ENCODE measurements at places on chromosomes 6 and 20.

DNA sequence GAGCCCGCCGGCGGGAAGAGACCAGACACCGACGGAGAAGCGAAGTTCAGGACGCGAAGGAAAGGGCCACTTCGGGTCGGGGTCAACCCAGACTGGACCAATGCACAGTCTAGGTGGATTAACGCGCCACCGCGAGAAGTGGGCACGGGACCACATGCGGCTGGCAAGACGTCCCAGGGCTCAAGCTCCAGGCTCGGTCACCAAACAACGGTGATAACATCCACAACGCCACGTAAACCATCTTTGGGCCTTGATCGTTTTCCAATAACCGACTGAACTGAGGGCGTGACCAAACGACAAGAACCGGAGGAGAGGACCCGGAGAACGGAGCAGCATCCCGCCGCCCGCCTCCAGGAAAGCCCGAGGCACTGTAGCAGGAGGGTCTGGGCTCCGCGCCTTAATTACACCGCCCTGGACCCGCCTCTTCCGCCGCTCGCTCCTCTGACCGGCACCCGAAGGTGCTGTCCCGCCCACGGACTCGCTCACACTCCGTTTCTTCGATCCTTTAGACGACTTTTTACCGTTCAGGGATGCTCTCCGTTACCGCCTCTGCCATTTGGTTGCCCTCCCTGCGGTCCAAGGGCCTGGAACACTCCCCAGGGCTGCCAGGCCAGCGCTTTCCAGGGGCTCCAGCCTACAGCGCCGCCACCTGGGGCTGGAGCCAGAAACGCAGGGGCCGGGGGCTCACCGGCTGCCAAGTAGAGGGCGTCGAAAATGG is 44.1 kb downstream of the DPPA5 start:
- no peak for DNase-seq

GRCh38 chr6:125356884-125357283 is 55.1 kb upstream of the HDDC2 start:
- DNase-seq: no peak

GRCh38 chr20:46568570-46569129 is 18.2 kb upstream of the OCSTAMP start:
- peak; percentile 61 for DNase-seq

DNA sequence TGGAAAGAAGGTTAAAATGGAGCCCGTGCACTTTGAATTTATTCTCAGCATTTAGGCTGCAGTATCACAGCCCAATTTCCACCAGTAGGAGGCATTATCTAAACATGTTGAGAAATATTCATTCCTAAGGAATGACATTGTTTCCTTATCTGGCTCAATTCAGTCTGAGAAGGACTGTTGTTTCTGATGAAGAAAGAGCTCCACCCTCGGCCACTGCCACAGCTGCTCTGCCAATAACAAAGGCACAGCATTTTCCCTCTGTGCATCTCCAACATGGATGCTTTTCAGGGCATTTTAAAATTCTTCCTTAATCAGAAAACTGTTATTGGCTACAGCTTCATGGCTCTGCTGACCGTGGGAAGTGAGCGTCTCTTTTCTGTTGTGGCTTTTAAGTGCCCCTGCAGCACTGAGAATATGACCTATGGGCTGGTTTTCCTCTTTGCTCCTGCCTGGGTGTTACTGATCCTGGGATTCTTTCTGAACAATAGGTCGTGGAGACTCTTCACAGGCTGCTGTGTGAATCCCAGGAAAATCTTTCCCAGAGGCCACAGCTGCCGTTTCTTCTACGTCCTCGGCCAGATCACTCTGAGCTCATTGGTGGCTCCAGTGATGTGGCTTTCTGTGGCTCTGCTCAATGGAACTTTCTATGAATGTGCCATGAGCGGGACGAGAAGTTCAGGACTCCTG is at the start of gene CALHM5:
TSS of gene CALHM5 (plus strand) at position 216 of the 687 bp plus-strand sequence. CDS start at position 274, 58 bp downstream.
- no peak for DNase-seq

DNA sequence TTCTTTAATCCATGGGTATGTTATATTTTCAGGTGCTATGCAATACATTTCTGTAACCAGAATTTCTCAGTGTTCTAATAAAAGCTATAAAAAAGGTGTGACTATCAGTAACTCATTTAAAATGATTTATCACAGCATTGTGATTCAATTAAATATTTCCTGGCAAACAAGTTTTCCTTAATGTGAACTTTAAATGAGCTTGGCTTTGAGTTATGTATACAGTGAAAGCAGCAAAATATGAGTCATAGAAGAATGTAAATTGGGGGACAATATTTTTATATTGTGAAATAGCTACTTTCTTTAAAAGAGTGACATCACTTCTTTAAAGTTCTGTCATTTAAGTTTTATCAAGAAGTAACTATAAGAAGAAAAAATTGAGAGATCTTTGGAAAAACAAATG is 484.9 kb upstream of the MAN1A1 start:
- no peak for DNase-seq

DNA sequence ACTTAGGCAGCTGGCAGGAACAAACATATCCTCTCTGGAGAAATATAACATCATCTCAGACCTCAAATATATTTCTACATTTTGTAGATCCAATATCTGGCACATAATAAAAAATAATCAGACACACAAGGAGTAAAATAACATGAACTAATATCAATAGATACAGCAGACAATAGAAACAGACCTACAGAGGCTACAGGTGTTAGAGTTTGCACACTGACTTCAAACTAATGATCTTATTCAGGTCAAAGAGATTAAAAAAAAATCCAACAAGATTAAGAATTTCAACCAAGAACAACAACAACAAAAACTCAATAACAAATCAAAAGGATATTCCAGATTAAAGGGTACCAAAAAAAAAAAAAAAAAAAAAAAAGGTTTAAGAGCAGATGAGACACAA is 13.9 kb upstream of the CDYL start:
- DNase-seq: no peak

DNA sequence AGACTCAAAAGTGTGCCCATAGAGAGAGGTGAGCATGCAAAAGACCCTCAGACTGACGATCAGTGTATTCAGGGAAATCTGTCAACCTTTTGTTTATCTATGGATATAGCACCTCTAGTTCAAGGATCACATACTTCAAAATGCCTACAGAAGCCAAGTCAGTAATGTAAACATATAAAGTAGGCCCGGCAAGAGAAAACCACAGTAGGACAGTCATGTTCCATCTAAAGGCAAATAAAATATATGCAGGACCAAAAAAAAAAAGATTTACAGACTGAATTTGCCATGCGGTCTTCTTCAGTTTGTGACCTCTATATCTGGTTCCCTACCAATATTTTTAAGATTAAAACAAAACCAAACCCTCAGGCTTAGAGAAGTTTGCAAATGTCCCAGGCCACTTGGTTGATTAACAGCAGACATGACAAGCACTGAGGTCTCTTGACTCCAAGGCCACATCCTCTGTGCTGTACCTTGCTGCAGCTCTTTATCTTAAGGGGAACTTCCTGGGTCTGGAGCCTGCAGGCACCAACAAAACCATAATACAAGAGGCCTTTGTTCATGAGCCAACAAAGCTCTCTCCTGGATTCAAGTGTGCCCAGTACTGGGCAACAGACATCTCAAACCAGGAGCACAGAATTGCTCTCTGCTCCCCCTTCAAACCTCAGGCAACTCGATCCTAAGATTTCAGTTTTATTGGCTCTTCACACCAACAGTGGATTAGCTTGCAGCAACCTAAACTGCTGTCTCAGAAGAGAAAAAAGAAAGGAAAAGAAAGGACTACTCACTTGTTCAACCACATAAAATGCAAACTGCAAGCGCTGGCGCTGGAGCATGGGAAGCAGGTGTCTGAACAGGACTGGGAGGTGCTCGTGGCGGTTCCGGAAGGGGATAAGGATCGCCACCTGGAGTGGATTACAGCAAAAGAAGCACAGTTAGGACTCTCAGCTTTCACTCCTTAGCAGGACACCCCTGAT is 71.7 kb downstream of the B4GALT5 start:
- DNase-seq: no peak

DNA sequence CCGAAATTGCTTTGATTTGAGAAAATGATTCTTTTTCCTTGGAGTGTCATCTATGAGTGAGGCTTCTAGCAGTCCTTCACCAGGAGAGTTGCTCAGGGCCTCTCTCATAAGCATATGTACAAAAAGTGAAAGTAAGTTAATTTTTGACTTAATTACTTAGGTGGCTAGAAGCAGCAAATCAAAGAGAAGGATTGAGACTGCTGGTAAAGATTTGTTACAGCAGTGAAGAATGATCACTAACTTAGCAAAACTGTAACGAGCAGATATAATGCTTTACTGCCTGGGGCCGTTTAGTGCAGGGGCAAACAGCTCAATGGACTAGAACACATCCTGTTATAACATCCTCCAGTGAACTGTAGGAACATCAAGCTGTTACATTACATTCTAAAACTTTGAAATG is 167.8 kb upstream of the RIPOR2 start:
- no peak for DNase-seq

GRCh38 chr6:20661721-20662120 is 127.5 kb downstream of the CDKAL1 start:
- peak; percentile 32 for DNase-seq

- DNase-seq: no peak
These were observed 51.0 kb upstream of the ASIP start for GRCh38 chr20:34190262-34190661.

GRCh38 chr6:46376562-46377061 is 114.6 kb downstream of the RCAN2 start:
- DNase-seq: no peak

DNA sequence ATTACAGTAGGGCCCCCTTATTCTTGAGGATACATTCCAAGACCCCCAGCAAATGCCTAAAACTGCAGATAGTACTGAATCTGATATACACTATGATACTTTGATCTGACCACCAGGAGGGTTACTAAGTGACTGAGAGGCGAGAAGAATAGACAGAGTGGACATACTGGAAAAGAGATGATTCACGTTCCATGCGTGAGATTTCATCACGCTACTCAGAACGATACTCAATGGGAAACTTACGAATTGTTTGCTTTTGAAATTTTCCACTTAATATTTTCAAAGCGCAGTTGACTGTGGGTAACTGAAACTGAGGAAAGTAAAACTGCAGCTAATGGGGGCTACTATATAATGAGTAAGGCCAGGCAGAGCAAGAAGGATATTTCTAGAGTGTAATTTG is 60.8 kb downstream of the STX11 start:
- DNase-seq: no peak

DNA sequence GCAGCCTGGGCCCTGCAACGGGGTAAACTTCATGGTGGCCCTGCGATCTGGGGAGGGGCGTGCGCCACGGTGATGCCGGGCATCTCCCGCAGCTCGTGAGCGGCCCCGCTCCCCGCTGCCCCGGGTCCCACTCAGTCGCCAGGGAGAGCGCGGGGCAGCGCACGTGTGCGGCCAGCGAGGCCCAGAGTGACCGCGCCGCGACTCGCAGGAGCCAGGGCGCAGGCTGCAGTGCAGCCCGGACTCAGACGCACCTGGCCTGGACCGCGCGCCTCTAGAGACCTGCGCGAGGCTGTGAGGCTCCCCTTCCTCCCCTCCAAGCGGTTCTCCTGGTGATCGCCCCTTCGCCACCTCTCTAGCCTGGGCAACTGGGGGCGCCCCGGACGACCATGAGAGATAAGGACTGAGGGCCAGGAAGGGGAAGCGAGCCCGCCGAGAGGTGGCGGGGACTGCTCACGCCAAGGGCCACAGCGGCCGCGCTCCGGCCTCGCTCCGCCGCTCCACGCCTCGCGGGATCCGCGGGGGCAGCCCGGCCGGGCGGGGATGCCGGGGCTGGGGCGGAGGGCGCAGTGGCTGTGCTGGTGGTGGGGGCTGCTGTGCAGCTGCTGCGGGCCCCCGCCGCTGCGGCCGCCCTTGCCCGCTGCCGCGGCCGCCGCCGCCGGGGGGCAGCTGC is 652 bp downstream of the BMP6 start:
- no peak for DNase-seq

DNA sequence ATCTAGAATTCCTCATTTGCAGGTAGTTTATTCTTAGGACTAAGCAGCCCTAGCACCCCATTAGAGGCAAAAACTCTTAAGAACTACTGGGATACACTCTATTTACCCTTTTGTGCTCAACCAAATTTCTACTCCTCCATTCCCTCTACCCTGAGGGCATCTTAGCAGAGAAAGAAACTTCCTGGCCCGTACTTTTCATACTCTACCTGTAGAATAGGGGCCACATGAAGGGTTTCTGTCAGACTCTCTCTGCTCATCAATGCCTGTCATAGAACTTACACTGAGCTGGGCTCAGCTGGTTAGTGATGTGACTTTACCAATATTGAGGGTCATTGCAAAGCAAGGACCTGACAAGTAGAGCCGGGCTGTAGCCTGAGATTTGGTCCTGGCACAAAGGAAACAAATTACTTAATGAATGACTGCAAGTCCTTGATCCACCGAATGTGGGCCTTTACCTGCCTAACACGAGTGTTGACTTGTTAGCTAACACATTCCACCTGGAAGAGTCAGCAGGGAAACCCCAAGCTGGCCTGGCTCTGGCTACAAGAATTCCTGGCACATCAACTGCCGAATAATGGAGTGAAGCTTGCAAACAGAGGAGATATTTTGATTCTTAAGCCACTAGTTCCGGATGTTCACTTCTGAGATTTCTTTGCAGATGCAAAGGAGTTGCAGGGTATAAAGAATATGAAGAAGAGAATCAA is 280.5 kb upstream of the JAG1 start:
- no peak for DNase-seq

DNA sequence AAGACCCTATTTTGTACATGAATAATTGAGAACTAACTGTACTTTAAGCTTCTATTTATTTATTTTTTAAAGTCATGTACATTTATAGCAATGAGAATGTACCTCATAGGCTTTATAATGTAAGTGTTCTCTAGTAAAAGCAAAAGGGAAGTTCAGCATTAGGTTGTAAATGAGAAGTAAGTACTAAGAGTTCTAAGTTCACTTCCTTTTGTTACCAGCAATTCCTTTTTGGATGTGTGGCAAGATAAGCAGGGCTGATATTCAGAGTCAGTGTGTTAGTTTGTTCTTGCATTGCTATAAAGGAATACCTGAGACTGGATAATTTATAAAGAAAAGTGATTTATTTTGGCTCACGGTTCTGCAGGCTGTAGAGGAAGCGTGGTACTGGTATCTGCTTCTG is 54.0 kb upstream of the CCN2 start:
- no peak for DNase-seq

DNA sequence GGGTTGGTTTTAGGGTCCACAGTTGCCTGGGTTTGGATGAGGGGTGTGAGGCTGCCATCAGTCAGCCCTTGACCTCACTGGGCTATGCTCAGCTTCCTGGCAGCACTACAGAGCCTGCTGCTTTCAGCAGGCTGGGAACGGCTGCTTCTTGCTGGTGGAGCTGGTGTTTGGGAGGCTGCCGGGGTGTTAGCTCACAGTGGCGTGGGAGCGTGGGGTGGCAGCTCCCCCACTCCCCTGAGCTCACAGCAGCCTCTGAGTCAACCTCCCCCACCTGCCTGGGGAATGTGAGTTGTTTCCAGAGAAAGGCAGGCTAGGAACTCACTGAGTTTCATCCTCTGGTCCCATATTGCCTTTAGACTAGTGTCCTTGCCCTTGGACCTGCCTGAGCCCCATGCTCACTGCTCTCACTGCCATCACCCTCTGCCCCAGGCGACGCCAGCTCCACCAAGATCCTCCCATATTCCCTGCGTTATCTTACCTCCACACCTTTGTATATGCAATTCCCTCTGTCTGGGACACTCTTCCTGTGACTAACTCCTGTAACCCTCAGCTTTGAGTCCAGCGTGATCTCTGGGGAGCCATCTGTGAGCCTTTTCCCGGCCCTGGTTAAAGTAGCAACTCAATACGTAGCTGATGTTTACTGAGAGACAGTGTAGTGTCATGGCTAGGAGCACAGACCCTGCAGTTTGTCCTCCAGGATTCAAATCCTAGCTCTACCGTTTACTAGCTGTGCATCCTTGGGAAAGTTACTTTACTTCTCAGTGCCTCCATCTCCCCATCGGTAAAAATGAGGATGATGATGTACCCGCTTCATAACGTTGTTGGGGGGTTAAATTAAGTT is 34.8 kb downstream of the PPP1R16B start:
- DNase-seq: no peak

- no peak for DNase-seq
These were observed 347.3 kb upstream of the CDH4 start for GRCh38 chr20:60904730-60905129.

Data from NCI-H1694 (cell line).